ENCODE measurements at places on chromosomes 3 and 15.

- no peak for DNase-seq
Measured at GRCh38 chr3:141255846-141256261, 24.2 kb downstream of the PXYLP1 start.

DNA sequence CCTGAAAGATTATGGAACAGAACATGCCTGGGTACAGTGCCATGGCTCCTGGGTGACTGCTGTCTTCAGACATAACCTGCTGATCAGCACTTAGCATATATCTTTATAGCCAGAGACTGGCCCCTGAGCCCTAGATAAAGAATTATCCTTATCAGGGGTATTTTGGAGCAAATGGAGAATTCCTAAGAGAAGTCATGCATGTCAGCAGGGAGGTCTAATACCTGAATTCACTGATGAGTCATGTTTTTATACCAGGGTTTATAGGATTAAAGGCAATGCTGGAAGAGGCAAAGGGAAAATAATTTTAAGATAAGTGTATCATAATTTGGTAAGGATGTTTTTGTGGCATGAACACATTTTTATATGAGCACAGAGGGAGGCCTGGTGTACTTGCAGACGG, 159.8 kb downstream of the ADAMTSL3 start:
- no peak for DNase-seq

GRCh38 chr3:71355862-71356261, 227.7 kb downstream of the FOXP1 start:
- no peak for DNase-seq

DNA sequence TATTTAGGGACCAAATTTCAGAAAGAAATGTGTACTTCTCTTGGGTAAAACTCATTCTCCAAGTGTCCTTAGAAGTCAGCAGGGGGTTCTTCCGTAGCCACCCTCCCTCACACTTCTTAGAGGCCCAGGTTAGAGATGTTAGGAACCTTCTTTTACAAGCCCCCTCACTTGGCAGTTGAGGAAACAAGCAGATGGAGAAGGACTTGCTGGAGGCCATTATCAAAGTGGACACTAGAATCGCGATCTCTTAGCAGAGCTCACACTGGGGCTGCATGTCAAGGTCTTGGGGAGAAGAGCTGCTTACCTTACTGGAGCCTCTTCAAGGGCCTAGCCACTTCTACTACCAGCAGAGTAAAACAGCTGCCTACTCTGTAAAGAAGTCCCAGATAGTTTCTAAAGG, 69.4 kb upstream of the POLG start:
- no peak for DNase-seq

GRCh38 chr15:56249092-56249491, 5.4 kb upstream of the RFX7 start:
- DNase-seq, result peak; percentile 75

DNA sequence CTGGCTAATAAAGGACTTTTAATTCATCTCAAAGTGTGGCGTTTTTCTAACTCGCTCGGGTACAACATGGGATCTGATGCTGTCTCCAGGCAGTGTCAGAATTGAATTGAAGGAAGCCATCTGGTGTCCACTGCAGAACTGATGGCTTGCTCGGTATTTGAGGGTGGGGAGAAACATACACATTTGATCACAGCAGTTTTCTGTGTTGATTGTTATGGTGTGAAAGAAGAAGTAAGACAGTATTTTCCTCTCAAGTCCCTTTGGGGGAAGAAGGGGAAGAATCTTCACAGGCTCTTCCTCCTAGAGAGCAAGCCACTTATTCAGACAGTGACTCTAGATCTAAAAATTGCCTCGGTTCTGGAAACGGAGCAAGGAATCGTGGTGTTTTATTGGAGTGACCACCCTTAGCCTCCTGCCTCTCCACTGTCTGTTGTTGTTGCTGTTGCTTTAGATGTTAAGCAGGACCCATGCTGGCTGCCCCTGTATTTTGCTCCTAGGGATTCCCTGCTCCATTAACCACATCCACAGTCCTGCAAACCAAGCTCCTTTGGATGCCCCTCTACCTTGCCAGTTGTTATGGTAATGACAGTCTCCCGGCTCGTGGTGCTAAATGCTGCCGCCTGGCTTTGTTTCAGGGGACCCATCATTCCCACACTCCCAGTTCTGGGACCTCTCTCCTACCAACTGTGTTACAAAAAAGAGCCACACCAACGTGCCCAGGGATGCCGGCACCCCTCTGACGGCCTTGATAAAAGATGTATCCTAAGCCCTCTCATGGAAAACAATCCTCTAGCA, 15.3 kb upstream of the MCCC1 start:
- no peak for DNase-seq

GRCh38 chr15:68062214-68062613, 8.1 kb downstream of the PIAS1 start:
- no peak for DNase-seq

DNA sequence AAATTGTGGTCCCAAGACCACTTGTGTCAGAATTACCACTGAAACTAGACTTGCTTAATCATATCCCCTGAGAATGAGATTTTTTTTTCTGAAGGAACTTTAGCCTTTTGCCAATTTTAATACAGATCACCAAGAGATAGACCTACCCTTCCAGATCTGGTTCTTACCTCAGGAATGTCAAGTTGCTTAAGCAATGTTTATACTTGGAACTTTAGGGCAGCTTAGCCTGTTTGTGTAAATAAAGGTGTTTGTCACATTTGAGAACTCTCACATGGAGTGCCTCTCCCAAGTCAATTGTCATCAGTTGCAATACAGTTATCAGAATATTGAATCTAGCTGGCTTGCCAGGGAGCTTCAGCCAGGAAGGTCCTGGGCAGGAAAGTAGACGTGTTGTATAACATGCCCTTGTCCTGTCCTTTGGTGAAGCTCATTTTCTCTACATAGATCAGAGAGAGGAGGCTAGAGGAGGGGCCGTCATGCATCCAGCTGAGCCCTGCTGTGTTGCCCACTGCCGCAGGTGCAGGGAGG, 3.9 kb downstream of the GPD1L start:
- DNase-seq, result no peak

DNA sequence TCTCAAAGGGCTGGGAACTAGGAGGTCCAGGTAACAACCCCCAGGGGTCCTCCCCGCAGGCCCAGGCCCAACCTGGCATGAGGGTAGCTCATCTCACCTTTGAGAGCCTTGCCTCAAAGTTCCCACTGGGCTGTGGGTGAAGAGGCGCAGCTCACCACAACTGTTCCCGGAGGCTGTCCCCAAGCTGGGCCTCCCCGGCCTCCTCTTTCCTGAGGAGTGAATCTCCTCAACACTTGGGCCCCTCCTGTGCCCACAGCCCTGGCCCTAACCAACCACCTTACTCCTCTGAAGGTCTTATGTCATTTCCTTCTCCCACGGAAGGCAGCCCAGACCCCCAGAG, 27.5 kb upstream of the CORO2B start:
- no peak for DNase-seq

DNA sequence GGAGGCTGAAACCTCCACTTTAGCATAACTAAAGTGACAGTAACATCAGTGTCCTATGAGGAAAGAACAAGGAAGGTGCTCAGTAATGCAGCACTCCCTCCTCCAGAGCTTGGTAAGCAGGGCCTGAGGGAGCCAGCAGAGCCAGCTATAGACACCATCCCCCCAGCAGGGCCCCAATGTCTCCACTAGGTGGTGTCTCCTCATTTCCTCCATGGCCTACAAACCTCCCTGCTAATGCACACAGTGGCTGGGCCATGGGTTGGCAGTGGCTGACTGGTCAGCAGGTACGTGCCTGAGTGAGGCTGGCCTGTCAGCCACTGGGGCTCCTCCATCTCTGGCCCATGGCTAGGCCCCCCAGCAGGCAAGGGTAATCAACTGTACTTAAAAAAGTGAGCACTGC, 13.6 kb downstream of the MRPS25 start:
- DNase-seq, result no peak

- no peak for DNase-seq
Measured at GRCh38 chr3:67587811-67588210, 66.6 kb downstream of the SUCLG2 start.

- DNase-seq, result no peak
Measured at GRCh38 chr3:152123457-152123856, 145.3 kb upstream of the MBNL1 start.

DNA sequence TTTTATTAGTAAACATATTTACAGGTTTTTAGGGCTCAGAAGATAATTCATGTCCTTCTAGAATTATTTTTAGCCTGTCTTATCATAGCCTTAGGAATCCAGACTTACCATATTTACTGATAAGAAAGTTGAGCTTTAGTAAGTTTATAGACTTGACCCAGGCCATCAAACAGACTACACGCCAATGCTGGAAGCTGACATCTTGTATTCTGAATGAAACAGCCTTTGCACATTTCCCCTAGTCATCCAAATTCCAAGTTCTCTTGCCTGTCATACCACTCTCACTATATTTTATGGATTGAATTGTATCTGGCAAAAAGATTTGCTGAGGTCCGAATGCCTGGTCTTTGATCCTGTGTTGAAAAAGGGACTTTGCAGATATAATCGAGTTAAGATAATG, 58.6 kb downstream of the DRD3 start:
- no peak for DNase-seq

DNA sequence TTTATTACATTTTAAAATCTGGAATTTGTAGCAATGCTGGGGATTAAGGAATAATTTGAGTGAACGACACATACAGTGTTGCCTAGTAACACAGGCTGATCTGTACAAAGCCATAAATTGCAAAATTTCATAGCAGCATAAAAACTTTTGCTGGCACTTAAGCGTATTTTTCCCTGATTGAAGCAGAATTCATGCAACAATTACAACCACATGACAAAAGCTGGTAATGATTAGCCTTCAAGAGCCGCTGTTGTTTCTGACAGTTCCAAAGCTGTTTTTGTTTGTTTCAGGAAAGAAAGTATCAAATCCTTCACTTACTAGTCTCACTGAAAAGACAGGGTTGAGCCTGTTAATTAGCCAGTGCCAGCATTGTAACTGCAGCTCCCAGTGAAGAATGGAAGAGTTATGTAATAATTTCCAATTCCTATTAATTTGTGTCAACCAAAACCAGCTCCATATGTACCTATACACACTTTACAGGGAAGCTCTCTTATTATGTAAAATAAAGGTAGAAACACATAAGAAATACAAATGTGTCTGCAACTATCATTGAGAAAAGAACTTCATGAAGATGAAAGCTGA, 60.7 kb downstream of the AGTR1 start:
- no peak for DNase-seq

GRCh38 chr3:10228248-10228950, 19.9 kb upstream of the TATDN2 start:
- no peak for DNase-seq

GRCh38 chr3:66439666-66440344, 61.0 kb downstream of the LRIG1 start:
- peak; percentile 39 for DNase-seq

DNA sequence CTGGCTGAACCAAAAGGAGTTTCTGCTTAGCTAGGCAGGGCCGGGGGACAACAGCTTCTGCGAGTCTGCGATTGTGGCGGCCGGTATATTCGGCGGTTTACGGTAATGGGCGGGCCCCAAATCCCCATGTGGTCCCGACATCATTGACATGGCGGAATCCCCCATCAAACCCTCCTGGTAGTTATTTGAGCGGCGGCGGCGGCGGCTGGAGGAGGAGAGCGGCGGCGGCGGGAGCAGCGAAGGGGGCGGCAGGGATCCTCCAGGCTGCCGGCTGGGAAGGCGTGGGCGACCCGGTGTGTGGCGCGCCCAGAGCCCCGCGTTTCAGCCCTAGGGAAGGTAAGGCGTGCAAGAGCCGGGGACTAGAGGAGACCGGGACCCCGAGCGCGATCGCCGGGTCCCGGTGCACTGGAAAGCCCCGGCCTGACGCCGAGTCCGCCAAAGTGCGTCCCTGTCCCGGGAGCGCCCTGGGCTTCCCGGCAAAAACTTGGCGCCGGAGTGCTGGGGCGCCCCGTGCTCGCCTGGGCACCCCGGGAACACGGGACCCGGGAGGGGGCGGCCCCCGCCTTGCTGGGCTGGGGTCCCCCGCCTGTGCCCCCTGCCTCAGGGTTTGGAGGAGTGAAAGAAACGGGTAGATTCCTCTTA, at the start of gene FNDC3B:
Gene FNDC3B, plus strand, starts transcription at position 143 of the 642 bp plus-strand sequence. CDS start 72,902 bp downstream, outside the sequence.
- DNase-seq, result peak; percentile 97

DNA sequence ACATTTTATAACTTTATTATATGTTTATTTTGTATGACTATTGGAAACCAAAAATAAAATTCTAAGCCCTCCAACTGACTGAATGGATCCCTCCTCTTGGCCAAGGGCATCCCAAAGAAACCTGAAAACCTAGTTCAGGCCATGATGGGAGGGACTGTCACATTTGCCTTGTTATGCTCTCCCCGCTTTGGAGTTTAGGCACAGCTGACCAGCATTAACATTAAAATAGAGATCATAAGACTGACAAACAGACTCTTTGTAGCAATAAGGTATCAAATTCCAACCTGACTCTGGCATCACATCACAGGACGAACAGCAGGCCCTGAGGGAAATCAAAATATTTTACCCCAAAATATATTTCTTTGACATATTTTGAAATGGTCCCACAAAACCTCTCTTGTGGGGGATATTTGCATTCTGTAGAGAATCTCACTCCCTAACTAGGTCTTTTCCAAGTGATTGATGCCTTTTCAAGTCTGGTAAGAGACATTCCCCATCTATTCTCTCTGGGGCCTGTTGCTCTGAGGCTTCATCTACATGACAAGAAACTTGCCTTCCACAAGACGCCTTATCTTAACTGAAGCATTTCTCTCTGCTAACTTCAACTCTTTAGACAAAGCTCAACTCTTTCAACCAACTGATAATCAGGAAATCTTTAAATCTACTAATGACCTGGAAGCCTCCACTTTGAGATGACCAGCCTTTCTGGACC, 81.8 kb upstream of the PRR23E start:
- no peak for DNase-seq

GRCh38 chr15:51240066-51240465, 98.3 kb downstream of the CYP19A1 start:
- DNase-seq, result no peak

GRCh38 chr3:107198581-107199181, 178.6 kb upstream of the CCDC54 start:
- peak; percentile 78 for DNase-seq

- no peak for DNase-seq
Measured at GRCh38 chr15:28025413-28025812, 73.7 kb downstream of the OCA2 start.

DNA sequence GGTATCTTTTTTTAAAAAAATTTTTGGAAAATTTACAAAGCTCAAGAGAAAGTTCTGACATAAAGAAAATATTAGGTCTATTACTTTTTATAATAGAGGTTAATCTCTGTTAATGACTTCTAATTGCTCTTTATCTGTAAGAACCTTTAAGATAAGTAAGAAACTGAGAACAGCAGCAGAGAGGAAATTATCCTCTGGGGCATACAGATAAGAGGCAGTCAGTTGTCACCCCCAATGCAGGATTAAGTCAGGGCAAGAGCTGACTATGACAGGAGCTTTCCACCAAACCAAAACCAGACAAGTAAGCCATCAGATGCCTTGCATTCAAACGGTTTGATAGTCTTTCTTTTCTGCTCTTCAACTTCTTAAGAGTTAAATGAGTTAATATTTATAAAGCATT, 149.0 kb downstream of the GSK3B start:
- no peak for DNase-seq

DNA sequence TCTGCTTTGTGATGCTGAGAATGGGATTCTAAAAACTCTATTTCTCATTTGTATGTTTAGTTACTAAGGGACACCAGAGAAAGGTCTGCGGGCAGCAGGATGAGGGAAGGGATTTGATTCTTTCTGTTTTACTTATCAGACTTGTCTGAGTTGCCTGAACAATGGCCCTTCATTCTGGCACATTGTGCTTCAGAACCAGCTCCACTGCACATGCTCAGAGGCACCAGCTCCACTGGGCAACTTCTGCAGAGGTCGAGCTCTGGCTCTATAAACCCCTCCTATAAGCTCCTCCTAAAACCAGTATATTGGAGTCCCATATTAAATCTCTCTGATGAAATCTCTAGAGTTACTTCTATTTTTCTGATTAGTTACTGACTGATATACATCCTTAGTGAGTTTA, 453.2 kb upstream of the CDIN1 start:
- DNase-seq, result no peak

- DNase-seq, result no peak
Measured at GRCh38 chr15:89665449-89666181, 10.3 kb upstream of the KIF7 start.
